Activated naive CD4-positive, alpha-beta T cell treated with anti-CD3 and anti-CD28 coated beads, Interleukin-2, amount 10 ng/mL, durations not matched to agents 7 days and 5 days (primary cell): ENCODE measurements at places on chromosomes 6 and 20.
A peak's percentile ranks its signal among the peaks of the same experiment; 100 is the strongest.

DNA sequence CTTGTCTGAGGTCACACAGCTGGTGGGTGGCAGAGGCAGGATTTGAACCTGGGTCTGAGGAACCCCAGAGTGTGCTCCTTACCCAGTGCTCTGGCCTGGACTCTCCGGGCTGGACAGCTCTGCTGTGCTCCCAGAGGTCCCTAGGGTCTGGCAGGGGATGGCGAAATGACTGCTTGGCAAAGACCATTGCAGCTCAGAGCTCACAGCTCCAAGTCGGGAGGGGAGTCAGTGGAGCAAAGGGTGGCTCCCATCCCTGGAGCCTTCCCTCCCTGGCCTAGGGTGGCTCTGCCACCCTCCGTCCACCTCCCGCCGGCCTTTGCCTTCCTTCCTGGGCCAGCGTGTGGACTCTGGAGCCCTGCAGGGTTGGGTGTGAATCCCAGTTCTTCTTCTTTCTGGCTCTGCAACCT is 17.5 kb downstream of the CEBPB start:
- no peak for DNase-seq

DNA sequence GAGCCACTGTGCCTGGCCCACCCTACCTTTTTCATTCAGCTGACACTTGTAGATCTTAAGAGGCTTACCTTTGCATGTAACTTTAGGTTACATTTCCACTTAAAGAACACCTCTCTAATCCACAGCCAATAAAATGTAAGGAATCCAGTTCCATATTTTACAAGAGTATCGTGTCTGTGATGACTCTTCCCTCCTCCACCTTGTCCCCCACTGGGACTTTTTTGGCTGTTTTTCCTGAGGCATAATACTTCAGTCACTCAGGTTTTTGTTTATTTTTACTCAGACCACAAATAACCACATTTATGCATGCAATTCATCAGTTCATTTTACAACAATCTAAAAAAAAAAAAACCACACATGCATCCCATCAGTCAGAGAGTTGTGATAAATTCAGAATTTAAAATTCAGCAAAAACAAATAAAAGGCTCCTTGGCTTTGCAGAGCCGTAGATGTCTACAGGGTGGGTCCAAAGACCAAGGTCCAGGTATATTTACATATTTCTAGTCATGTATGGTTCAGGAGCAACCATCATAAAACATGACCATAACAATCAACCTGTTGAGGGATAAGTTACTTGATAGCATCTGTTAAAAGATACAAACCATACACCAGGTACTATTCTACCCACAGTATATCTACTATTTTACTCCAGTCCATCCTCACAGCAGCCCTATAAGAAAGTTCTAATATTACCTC is 9.9 kb downstream of the ATXN1 start:
- DNase-seq = no peak

- no peak for DNase-seq
Measured at GRCh38 chr6:10210052-10210451, 204.8 kb downstream of the TFAP2A start.

GRCh38 chr6:42427871-42428270 is 23.9 kb downstream of the TRERF1 start:
- no peak for DNase-seq

DNA sequence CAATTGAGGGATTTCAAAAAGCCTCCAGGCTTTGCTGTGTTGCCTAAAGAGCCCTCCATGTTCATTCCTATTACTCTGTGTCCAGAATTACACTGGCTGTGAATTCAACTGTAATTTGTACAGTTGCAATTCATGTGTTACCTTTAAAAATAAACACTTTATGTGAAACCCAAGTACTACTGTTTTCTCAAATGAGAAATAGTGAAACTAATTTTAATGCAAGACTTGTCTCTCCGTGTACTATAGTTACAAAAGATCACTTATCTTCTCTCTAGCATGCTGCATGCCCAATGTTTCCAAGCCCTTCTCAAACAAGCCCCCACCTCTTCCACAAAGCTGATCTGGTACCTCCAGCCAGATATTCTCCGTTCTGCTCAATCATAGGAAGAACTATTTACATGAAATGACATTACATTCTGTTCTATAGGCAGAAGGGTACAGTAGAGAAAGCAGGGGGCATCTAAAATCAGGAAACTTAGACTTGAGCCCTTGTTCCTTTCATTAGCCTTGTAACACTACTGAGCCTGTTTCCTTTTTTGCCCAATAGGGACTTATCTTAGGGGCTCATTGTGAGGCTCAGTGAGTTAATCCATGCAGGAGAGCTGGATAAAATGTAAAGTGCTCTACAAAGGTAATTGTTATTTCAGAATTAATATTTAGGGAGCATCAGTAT is 12.3 kb upstream of the COL9A1 start:
- DNase-seq = no peak

DNA sequence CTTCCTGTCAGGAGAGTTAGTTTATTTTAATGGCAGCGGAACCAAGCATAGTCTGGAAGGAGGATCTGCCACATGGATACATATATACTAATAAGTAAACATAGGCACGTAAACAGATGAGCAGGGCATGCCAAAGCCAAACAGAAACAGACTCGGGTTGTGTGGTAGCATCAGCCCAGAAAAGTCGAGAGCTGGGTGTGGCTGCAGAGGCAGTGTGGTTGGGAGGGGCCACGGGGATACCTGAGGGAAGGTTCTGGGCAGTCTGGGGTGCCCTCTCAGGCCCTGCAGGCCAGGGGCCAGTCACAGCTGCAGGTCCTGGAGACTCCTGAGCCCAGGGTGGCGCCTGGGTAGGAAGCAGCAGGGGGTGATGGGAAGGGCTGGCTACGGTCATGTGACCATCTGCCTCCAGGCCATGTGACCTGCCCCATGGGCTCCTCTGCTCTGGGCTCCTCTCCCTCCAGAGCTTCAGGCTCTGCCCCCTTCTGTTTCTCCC is 42.8 kb upstream of the MRPS10 start:
- DNase-seq = no peak

GRCh38 chr20:2524709-2525506 is 11.5 kb upstream of the TMC2 start:
- peak; percentile 53 for DNase-seq

DNA sequence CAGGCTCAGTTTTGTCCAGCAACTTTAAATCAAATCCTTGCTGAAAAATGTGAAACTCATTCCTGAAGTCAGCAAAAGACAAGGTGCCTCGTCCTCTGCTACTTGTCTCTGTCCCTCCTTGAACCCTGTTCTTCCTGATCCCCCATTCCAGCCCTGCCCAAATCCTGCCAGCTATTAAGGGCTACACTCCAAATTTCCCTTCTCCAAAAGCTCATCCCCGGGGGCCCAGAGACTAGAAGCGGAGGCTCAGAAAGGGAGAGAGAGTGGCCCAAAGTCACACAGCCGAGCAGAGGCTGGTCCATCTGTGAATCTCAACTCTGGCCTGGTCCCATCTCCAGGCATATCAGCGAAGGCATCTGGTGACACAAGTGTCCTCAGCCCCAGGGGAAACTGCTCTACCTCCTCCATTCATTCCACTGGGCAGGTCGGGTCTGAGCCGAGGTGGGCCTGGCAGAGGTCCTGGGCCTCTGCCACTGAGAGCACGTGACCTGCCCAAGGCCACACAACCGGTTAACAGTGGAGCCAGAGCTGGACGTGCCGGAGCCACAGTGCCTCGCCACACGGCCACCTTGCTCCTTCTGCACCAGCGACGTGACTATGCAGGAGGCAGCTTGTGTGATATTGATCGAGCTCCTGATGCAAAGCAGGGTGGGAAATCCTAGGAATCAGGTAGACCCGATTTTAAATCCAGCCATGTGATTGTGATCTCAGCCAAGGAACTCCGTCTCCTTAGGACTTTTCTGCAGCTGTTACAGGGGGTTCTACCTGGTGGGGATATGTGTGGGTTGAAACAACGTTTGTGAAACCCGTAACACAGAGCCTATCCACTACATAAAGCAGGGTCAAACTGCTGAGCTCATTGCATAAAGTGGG is 28.6 kb downstream of the NOL4L start:
- DNase-seq = no peak

DNA sequence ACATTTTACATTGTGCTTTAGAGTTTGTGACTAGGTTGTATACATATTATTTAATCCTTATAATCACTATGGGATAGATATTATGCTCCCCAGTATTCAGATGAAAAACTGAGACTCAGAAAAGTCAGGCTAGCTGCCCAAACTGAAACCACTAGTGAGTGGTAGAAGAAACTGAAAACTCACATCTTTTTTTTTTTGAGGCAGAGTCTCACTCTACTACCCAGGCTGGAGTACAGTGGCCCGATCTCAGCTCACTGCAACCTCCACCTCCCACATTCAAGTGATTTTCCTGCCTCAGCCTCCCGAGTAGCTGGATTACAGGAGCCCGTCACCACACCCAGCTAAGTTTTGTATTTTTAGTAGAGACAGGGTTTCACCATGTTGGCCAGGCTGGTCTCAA is 22.2 kb downstream of the RNF24 start:
- DNase-seq = peak; percentile 25

- DNase-seq = peak; percentile 26
Measured at GRCh38 chr6:15249371-15250019, 3.6 kb downstream of the JARID2 start.

DNA sequence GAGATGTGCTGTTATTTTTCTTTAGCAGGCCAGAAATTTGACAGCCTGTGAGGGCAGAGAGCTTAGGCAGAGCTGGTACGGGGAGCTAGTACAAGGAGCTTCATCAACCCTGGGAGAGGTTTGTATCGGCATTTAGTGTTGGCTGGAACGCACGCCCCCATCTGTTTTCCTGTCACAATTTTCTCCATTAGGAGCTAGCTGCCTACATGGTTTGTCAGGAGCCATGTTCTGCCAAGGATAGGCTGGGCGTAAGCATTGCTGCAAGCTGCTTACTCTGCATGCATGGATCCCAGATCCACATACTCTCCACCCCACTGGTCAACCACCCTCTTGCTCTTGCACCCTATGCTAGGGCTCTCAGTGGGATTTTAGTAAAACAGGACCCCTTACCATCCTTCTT is 449.0 kb upstream of the CHD6 start:
- DNase-seq = no peak

GRCh38 chr6:111750753-111751673 is 122.2 kb downstream of the FYN start:
- DNase-seq = peak; percentile 74

DNA sequence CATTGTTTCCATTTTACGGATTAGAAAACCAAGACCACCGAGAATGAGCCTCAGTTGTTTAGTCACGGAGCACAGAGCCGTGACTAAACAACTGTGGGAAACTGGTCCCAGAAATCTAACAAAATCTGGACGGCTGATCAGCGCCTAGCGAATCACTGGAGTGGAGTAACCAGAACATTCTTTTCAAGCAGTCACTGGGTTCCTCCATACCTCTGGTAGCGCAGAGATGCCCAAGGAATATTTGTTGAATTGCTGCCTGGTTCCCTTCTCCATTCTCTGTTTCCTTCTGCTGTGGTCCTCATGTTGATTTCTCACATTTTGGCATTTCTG is 62.0 kb downstream of the GPX5 start:
- no peak for DNase-seq

- DNase-seq = no peak
Measured at GRCh38 chr6:44650947-44651346, 263.4 kb downstream of the CDC5L start.

- no peak for DNase-seq
Measured at GRCh38 chr6:9308284-9308683, 872.9 kb upstream of the SLC35B3 start.

DNA sequence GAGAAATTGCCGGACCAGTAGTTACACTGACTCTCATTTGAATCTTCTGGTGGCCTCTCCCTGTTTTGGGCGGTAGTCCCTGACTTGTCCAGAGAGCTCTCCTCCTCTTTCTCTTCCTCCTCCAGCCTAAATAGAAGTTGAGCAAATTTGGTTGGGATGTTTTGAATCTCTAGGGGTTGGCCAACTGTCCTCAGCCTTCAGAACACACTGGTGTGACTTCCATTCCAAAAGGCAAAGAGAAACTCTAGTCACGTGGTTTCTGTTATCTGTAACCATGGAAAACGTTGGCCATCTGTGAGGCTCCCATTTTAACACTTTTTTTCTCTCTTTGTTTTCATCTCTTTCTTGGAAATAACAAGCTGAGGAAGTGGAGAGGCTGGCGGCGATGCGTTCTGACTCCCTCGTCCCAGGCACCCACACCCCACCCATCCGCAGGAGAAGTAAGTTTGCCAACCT is 275.3 kb downstream of the TBC1D7 start:
- no peak for DNase-seq

- no peak for DNase-seq
Measured at GRCh38 chr6:42551217-42551616, 12.6 kb upstream of the UBR2 start.

GRCh38 chr6:138931660-138932059 is 56.4 kb downstream of the REPS1 start:
- no peak for DNase-seq

DNA sequence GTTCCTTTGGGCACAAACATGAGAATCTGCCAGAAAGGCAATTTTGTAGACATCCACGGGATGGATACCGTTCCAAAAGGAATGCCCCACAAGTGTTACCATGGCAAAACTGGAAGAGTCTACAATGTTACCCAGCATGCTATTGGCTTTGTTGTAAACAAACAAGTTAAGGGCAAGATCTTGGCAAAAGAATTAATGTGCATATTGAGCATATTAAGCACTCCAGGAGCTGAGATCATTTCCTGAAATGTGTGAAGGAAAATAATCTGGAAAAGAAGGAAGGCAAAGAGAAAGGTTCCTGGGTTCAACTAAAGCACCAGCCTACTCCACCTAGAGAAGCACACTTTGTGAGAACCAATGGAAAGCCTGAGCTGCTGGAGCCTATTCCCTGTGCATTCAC is 103.9 kb upstream of the ARG1 start:
- DNase-seq = no peak
